Activated naive CD8-positive, alpha-beta T cell treated with anti-CD3 and anti-CD28 coated beads, Interleukin-2, amount 10 ng/mL, durations not matched to agents 7 days and 5 days (primary cell): ENCODE measurements at places on chromosomes 3 and 15. TPM values are rescaled to one million over a fixed set of nuclear protein-coding genes. Genes with fewer than 3 reads are reported as not detected.

The SEMA6D gene
- total RNA-seq = not detected

The GOLGA8S gene
- total RNA-seq = 1.3 TPM

The TNFSF10 gene
- total RNA-seq = 151 TPM

DNA sequence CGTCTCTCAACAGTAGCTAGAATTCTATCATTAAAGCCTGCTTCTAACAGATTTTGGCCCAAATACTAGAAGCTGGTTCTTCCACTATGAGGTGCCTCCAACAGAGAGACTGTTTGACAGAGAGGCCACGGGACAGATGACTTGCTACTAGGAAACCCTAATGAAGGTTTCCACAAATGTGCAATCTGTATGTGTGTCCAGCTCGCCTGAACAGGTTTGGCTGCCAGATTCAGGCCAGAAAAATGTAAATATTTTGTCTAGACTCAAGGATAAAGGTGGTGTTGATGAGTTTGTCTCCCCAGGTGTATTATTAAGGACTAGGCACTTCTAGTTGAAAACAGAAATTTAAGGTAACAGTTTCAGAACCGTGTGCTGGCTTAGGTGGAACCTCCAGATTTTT is 91.6 kb upstream of the TRIM42 start:
- no peak for DNase-seq

DNA sequence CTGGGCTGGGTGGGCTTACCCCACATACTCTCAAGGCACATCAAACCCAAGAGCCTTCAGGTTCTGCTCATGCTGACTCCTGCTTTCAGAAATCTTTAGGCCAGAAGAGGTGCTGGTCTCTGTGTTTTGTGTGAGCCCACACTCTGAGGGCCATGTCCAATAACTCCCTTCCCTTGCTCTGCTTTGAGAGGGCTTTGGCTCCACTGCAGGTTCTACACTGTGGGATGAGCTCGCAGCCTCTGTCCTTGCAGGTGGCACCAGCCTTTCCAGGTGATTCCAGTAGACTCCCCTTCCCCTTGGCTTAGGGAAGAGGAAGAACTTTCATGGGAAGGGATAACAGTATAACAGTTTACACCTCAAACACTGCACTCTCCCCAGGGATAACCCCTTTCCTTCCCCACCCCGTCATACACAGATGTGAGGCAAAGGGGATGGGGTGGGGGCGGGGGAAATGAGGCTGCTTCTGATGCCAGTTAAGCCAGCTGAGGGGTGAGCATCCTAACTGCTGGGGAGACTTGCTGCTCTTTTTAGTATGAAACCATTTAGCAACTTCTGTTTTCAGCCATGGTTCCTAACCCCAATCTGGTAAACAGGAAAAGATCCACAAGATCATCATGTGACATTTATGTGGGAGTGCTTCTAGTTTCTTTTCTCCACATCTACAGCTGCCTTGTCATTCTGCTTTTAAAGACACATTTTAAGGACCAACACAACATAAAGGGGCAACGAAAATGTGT is 262.4 kb downstream of the SLC9A9 start:
- no peak for DNase-seq
